GF-D8 (cell line): ENCODE measurements at places on chromosomes 11 and 22.

- DNase-seq, result no peak
Observed at GRCh38 chr11:119666061-119666460, 62.9 kb downstream of the NECTIN1 start.

- no peak for DNase-seq
Observed at GRCh38 chr22:32119568-32120235, 39.4 kb downstream of the C22orf42 start.

DNA sequence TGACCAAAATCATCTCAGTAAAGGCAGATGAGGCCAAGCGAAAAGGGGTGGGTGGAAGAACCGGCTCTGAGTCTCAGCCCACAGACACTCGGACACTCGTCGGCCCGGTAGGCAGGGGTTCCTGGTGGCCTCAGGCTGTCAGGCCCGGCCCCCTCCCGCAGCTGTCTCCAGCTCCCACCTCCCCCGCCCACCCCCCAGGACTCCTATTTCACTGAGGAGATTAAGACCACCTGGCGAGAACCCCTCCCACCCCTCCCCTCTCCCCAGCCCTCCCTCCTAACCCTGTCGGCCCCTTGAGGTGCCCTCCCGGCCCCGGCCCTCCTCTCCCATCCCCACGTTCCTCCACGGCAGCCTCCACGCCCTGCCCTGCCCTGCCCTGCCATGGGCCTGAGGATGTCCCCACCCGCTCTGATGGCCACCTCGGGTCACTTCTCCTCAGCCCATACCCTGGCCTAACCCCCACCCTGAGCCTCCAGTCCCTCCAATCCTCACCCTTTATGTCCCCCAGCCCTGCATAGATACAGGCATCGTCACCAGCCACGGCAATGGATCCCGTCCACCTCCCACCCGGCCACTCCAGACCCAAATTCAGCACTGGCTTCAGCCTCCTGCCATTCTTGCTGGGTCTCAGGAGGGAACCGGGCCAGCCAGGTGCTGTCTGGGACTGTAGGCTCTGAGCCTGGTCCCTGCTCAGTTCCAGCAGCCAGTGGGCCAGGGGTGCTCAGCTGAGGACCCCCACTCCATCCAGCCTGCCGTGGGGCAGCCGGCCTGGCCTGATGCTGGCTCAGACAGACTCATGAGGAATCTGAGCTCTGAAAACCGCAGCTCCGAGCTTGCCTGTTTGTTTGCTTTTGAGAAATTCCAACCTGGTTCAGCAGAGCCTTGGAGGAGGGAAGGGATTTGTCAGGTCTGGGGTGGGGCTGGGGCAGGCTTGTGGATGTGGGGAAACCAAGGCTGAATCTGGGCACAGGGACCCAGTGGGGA lies 9.8 kb upstream of the TBX1 start:
- no peak for DNase-seq

- no peak for DNase-seq
Observed at GRCh38 chr11:21723678-21724077, 469.2 kb upstream of the ANO5 start.

GRCh38 chr11:84871116-84871515 lies 756.0 kb downstream of the DLG2 start:
- no peak for DNase-seq

DNA sequence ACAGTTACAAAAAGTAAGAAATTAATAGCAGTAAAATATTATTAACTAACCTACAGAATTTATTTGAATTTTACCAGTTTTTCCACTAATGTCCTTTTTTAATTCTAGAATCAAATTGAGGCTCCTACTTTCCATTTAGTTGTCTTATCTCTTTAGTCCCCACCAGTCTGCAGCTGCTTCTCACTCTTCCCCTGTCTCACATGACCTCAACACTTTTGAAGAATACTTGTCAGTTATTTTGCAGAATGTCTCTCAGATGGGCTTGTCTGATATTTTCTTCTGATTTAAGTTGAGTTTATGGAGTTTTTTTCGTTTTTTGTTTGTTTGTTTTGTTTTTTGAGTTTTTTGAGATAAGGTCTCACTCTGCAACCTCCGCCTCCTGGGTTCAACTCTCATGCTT lies 74.3 kb upstream of the ADORA2A start:
- no peak for DNase-seq

- DNase-seq, result no peak
Observed at GRCh38 chr11:59710136-59710847, 3.4 kb downstream of the OR10V1 start.

DNA sequence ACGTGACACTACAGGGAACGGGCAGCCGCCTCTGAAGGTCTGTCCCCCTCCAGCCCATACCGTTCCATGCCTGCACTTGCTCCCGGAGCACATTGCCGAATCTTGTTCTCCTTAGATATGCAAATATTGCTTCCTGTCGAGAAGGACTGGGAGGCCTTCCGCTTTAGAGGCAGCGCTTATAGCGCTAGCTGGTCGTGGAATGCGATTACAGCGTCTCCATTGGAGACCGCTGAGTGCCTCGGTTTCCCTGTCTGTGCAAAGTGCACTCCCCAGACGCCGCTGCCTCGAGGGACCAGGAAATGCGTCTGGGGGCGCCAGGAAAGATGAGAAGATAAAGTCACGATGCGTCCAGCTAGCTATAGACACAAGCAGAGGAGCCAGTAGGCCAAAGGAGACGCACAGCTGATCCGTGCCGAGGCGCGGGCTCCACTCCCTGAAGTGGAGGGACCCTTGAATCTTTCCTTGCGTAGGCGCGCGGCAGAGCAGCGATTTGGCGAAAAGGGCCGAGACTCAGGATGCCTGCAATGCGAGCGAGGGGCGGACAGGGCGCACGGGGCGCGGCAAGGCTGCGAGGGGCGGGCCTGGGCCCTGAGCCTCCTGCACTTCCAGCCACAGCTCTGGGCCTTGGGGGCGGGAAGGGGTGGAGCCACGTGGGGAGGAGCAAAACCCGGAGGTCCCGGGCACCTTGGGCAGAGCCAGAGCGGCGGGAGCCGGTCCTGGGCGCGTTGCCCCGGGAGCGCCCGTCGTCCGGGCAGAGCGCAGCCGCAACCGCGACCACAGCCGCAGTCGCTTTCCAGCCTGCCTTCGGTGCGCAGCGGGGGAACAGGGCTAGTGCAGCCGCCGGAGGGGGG lies at the start of gene RASSF10:
Gene RASSF10, plus strand, starts transcription at position 692 of the 851 bp plus-strand sequence. CDS start 261 bp downstream, outside the sequence.
- no peak for DNase-seq
